Dorsolateral prefrontal cortex (tissue), 122 donors: ENCODE measurements at places on chromosomes 12 and 14. TPM values are rescaled to one million over a fixed set of nuclear protein-coding genes. Genes with fewer than 3 reads are reported as not detected.

DNA sequence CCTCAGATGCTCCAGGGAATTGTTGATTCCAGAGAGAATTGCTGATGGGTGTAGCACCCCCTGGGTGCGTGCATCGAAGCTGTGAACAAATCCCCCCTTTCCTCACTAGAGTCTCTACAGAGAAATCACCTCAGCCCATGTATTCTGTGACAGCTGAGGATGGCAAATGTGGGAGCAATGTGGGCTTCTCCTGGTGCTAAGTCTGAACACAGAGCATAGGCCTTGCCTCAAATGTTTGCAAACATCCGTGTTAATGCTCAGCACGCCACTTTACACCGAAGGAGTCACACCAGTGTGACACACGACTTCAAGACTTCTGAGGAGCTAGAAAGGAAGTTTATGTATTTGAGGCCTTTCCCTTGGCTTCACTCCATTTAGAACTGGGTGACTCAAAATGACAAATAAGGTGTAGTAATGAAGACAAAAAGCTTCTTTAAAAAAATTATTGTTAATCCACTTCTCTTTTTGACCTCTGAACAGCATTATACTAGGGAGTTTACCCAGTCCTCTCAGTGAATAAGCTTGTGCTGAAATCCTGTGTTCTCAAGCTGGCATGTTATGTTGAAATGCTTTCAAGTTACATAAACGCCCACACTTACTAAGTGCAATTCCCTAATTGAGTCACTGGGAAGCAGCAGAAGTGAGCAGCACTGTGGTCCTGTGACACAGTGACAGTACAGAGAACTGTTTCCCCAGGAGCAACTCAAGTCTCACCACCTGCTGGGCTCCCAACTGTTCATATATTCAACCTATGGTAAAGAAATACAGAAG lies 92.9 kb downstream of the FAR2 start:
- peak; percentile 4 for DNase-seq

DNA sequence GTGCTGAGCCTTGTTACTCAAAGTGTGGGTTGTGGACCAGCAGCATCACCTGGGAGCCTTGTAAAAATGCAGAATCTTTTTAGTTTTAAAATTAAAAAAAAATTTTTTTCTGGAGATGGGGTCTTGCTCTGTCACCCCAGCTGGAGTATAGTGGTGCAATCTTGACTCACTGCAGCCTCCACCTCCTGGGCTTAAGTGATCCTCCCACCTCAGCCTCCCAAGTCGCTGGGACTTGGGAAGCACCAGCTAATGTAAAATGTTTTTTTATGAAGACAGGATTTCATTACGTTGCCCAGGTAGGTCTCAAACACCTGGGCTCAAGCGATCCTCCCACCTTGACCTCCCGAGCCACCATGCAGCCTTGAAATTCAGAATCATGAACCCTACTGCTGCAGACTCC lies 14.4 kb downstream of the MYBPC1 start:
- no peak for DNase-seq

GRCh38 chr14:89000007-89000942 lies 175.8 kb downstream of the TTC8 start:
- DNase-seq, result no peak

DNA sequence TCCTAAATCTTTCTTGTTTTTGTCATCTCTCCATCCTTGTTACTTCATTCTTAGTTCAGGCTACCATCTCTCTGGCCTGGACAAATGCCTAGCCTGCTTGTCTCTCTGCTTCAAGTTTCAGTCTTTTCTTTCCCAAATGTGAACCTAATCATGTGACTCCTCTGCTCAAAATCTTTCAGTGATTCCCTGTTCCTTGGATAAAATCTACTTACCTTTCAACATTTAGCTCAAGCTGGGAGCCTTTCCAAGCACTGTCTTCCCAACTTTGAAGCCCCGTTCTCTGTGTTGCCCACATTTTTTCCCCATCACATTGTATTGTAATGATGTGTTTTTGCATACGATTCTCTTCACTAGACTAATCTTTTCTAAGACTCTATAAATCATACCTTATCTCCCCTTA lies 24.7 kb downstream of the SLC7A8 start:
- DNase-seq, result no peak

DNA sequence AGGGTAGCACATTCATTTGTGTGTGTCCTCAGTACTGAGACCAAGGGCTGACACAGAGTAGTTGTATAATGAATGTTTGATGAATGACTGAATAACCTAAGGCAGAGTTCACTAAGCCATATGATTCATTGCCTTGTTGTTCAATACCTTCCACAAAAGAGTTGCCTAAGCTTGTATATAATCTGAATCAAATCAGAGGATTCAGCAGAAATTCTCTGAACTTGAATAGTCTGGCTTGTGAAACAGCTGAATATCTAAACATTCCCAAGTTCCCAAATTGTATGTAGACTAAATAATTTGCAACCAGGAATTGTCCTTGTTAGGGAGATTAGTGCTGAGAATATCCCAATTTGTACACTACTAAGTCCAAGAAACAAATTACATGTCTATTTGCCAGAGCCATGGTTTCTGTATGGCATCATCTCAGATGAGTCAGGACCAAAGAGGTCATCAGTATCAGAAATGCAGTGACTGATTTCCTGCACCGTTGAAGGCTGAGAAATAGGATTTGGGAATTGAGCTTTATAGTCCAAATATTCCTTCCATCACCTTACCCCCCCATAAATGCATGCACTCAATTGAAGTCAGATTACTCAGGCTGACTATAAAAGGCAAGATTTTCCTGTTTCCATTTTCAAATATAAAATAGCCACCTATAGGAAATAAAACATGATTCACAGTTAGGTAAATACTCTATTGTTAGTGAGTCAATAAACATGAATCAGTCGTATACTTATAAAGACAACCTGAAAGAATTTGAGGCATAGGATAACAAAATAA lies 168.7 kb downstream of the PHLDA1 start:
- DNase-seq, result no peak

- DNase-seq, result no peak
Observed at GRCh38 chr14:50785457-50786063, 45.4 kb downstream of the NIN start.

The SYNDIG1L gene
- 3.3 TPM for total RNA-seq

DNA sequence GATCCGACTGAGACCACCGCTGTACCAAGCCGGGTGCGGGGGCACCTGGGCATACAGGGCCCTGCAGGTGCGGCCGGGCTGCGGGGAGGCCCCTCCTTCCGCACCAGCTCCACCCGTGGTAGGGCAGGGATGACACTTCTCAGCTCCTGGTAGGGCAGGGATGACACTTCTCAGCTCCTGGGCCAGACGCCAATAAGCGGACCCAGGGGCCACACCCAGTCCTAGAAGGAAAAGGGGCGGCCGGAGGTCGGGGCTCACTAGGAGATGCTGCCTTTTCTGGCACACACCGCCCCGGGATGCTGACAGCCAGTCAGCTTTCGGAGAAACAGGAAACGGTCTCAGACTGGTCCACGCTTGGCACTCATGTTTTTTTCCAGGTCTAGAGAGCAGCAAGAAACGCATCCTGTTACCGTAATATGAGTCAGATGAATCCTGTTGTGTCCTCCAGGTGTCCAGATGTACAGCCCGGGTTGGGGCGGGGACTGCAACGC lies 34.8 kb downstream of the NFKBIA start:
- no peak for DNase-seq

The DBX2 gene
- total RNA-seq, result 4.8 TPM
